ENCODE measurements at places on chromosomes 3 and 15.

DNA sequence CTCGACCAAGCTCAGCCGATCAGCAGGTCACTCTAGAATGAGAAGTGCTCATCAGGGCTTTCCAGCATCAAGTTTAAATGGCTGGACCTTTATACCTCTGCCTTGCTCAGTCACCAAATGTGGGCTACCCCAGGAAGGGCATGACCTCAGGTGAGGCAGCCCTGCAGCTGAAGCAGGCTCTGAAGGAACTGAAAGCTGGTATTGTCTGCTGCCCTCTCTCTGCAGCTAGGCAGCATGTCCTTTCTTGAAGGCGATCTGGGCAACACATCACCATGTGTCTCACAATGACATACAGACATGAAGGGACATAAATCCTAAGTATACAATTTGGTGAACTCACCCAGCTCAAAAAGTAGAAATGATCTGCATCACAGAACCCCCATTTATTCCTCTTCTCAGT lies 38.7 kb upstream of the ARID3B start:
- DNase-seq = no peak

- DNase-seq = no peak
Measured at GRCh38 chr3:61226166-61226686, 25.0 kb downstream of the FHIT start.

DNA sequence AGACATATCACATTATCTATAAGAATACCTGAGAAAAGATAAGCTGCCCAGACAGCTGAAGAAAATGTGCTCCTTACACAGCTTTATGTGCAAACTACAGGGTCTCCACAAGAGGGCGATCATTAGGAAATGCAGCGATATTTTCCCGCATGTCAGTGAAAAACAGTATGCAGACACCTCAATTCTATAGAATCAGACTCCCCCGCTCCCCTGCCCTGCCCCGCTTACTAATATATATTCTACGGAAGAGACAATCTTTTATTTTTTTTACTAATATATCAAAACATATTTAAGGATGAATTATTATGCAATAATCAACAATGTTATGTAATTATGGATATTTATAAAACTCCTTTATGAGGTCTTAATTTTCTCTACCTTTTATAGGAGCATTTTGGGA lies 681.3 kb downstream of the ROBO1 start:
- DNase-seq = peak; percentile 48

DNA sequence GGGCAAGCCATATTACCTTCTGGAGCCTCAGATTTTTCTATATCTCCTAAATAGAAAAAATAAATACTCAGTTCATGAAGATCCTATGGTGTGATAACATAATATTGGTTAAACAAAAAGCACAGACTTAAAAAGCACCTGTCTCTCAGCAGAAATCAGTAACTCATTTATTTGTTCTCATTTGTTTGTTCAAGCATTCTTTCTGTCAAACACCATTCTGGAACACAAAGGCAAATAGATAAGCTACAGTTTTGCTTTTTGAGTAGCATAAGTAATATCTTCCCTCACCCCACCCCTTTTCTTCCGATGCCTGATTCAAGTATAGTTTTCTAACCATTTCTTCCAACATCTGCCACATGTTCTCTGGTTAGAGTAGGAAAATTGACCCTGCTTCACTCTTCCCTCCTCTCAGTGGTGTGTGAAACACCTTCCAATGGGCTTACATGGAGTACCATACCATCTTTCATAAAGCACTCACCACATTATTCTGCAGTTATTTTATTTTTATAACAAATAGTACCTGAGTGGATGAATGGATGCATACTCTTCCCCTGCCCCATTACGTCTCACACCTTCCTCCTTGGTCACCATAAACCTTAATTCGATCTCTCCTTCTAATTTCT lies 8.4 kb upstream of the IL1RAP start:
- no peak for DNase-seq

- DNase-seq = peak; percentile 72
Measured at GRCh38 chr3:196740481-196741248, 1.0 kb downstream of the PAK2 start.

- no peak for DNase-seq
Measured at GRCh38 chr3:126170073-126170777, 10.2 kb downstream of the ALDH1L1 start.

DNA sequence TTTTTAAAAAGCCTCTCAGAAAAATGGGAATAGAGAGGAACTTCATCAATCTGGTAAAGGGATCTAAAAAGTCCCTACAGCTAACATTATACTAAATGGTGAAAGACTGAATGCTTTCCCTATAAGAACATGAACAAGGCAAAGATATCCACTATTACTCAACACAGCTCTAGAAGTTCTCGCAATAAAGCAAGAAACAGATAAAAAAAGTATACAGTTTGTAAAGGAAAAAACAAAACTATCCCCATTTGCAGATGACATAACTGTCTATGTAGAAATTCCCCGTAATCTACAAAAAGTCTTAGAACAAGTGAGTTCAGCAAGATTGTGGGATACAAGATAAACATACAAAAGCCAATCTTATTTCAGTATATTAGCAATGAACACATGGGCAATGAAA lies 15.4 kb downstream of the EDC3 start:
- no peak for DNase-seq

DNA sequence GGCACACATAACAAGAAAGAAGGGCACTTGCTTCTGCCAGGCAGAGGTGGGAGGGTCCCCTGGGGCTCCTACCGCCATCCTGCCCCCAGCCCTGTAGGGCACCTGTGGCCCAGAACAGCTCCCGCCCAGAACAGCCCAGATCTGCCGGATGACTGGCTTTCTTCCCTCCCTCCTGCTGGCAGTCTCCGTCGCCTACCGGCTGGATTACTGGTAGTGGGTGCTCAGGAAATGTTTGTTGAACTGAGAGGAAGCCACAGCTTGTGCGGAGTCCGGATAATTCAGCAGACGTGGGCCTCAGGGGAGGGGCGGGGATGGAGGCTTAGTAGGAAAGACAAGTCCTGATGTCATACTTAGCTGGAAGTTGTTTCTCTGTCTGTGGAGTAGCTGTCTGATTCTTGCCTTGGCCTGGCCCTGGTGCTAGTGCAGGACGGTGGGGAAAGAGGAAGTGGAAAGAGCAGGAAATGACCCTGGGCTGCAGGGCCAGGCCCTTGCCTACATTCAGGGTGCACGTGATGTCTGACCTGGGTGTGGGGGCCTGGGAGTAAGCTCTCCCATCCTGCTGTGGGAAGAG lies 6.7 kb downstream of the CCDC9B start:
- DNase-seq = peak; percentile 71

GRCh38 chr15:51111061-51111460 lies 16.4 kb upstream of the TNFAIP8L3 start:
- DNase-seq = no peak

Data from muscle of back (tissue), 13 donors.